Heart left ventricle (tissue), 16 donors: ENCODE measurements at places on chromosomes 7 and 10. TPM values are rescaled to one million over a fixed set of nuclear protein-coding genes. Genes with fewer than 3 reads are reported as not detected.

- DNase-seq, result no peak
These were observed 330.0 kb upstream of the C7orf33 start for GRCh38 chr7:148260599-148260998.

DNA sequence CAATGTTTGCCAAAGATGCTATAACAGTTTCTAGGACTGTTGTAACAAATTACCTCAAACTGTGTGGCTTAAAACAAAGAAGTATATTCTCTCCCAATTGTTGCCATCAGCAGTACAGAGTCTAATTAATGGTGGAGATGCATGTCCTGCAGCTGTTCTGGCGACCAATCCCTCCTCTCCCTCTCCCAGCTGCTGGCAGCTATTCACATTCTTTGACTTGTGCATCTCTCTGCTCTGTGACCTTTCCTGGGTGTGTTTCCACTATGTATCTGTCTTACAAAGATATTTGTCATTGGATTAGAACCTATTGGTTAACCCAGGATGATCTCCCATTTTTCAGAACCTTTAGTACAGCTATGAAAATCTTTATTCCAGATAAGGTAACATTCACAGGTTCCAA, 561.7 kb upstream of the POM121L12 start:
- DNase-seq, result no peak

The CHST15 gene
- 7.2 TPM for total RNA-seq

DNA sequence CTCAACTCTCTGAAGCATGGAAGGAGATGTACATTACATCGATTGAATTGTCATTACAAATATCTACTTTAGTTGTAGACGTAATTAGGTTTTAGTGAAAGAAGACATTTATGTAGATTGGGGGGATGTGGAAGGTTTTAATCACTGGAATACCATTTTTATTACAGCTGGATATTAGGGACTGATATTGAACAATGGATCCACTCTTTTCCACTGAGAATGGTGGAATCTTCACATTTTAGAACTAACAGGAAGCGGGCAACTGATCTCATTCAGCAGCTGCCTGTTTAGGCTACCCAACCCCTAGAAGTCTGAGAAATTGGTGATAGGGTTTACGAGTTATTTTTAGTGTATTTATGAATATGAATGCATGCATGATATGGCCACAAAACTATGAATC, 336.2 kb upstream of the LRGUK start:
- no peak for DNase-seq

GRCh38 chr7:84674236-84674913, 479.8 kb upstream of the SEMA3A start:
- no peak for DNase-seq

The NPY4R2 gene
- not detected for total RNA-seq

DNA sequence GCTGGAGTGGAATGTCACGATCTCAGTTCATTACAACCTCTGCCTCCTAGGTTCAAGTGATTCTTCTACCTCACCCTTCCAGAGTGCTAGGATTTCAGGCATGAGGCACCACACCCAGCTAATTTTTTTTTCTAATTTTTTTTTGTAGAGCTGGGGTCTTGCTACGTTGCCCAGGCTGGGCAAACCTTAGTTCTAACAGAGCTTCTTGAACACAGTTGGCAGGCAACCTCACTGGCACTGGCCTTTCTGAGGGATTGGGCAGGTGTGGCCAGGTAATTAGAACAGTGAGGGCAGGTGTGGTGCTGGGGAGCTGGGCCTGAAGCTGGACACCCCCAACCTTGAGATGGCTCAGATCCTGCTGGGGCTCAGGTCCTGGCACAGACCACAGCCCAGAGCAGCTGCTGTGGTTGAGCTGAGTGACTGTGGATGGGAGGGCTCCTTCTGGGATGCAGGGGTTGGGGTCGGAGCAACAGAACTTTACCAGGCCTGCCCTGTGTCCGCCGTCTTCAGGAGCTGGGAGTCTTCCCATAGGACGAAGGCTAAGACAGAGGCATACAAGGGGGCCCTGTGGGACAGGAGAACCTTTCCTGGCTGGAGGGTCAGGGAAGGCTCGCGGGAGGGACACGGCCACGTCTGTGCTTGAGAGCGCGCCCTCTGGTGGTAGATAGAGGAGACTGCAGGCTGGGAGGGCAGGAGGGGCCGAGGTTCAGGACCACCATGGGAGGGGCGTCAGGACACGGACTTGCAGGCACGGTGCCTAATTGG, 48.2 kb downstream of the COL26A1 start:
- peak; percentile 28 for DNase-seq

The RSPH10B2 gene
- total RNA-seq, result not detected

DNA sequence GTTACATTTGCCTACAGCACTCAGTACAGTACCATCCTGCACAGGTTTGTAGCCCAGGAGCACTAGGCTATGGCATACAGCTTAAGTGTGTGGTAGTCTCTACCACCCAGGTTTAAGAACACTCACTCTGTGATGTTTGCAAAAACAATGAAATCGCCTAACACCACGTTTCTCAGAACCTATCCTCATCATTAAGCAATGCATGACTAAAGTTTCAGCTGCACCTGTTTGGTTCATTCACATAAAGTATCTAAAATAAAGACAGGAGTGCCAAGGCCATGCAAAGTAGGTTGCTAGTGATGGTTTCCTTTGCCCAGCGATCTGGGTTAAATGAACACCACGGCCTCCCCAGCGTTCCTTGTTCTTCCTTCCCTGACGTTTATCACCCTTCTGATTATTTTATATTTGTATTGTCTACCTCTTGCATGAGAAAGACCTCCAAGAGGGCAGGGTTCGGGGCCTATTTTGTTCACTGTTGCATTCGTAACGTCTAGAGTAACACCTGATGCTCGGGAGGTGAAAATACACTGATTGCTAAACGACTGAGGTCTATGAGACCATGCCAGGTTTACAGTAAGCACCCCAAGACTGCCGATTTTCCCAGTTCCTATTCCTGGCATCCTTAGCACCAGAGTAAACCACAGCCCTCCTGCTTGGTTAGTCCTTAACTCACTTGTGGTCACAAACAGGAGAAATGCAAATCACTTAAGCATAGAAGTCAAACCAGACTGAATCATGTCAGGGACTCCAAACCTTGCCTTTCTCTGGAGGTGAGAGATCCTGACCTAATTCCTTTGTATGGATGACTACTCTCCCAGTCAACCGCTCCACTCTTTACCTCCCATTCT, 204.1 kb upstream of the NFE2L3 start:
- no peak for DNase-seq

GRCh38 chr10:89869592-89870156, 168.3 kb downstream of the KIF20B start:
- no peak for DNase-seq

The FAM241B gene
- 0.81 TPM for total RNA-seq

- no peak for DNase-seq
These were observed 3.0 kb downstream of the SEMA4G start for GRCh38 chr10:100972115-100972903.

DNA sequence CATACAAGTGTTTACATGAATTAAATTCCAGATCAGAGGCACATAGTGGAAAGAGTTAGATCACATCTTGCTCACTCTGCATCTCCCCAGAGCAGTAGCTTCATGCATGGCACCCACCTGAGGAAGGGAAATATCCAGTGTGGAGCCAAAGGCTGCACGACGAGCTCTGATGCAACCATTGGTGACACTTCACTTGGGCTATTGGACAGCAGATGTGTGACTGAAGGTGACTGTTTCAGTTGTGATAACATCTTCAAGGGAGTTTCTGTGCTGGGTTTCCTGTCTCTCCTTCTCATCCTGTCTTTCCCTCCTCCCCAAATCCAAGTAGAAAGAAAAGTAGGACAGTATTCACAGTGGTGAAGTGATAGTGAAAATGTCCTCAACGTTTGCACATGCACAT, 115.0 kb downstream of the TAF3 start:
- DNase-seq, result no peak

DNA sequence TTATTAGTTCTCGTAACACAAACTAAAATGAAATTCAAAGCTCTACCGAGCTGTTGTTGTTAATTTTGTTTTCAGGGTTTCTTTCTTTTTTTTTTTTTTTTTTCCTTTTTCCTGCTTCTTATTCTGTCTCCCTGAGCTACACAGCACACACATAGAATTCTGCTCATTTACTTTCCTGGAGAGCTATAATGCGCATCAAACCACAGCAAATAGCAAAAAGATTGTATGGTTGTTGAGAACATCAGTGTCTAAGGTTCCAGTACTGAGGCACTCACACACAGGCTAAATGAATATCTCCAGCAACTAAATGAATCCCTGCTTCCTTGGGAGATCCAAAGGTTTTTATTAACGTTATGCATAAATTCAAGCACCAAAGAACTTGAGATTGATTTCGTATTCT, 418.3 kb downstream of the PLXDC2 start:
- no peak for DNase-seq

GRCh38 chr10:102344067-102344466, 51.4 kb upstream of the NFKB2 start:
- no peak for DNase-seq

The PPP1R3C gene
- total RNA-seq, result 64.4 TPM

The NUP42 gene
- total RNA-seq, result 15.8 TPM

GRCh38 chr10:88927416-88927690, 25.2 kb downstream of the ACTA2 start:
- DNase-seq, result no peak

DNA sequence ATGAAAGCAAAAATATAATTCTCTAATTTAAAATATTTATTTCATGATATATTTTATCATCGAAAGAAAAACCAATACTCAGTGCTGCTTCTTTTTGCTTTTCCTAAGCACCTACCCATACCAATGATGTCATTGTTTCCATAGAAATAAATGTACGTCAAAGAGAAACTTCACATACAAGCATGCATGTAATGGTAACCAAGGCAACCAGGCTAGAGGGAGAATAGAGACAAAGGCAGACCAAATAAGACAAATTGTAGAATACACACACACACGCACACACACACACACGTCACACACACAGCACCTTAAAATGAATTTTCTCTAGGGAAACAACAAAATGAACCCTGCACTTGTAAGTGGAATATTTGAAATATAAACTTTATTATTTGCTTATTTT, 75.5 kb downstream of the MACC1 start:
- DNase-seq, result no peak

DNA sequence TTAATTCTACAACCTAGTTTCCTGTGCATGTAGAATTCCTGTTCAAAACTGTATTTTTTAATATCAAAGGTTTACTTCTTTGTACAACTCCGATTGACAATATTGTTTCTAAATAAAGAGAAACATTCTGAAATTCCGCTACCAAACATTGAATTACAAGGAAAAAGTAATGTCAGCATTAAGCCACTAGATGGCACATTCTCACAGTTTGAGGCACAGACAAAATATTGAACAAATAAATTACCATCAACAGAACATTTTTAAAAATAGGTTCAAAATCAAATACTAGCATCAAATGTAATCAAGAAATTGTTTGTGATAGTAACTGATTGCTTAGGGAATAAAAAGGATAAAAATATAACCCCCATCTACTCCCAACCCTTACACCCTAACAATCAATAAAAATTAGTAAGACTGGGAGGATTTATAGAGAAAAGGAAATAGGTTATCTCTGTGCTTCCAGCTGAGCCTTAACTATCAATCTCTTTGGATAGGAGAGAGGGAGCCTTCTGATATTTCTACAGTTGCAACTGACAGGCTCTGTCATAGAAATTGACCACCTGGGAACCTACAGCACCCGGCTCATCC, 86.6 kb upstream of the C7orf33 start:
- DNase-seq, result no peak

The KIAA1549 gene
- 2.1 TPM for total RNA-seq

GRCh38 chr10:541750-542371, 147.6 kb downstream of the DIP2C start:
- no peak for DNase-seq
